ENCODE measurements at places on chromosomes 12 and 14.

GRCh38 chr12:109793826-109794501, 39.2 kb downstream of the TRPV4 start:
- no peak for DNase-seq

DNA sequence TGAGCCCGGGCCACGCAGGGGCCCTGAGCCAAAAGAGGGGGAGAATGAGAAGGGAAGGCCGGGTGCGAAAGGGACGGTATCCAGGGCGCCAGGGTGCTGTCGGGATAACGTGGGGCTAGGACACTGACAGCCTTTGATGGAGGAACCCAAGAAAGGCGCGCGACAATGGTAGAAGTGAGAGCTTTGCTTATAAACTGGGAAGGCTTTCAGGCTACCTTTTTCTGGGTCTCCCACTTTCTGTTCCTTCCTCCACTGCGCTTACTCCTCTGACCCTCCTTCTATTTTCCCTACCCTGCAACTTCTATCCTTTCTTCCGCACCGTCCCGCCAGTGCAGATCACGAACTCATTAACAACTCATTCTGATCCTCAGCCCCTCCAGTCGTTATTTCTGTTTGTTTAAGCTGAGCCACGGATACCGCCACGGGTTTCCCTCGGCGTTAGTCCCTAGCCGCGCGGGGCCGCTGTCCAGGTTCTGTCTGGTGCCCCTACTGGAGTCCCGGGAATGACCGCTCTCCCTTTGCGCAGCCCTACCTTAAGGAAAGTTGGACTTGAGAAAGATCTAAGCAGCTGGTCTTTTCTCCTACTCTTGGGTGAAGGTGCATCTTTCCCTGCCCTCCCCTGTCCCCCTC, 3.0 kb downstream of the SSTR1 start:
- peak; percentile 66 for DNase-seq

GRCh38 chr12:124390442-124391097, 95.7 kb downstream of the RFLNA start:
- no peak for DNase-seq

DNA sequence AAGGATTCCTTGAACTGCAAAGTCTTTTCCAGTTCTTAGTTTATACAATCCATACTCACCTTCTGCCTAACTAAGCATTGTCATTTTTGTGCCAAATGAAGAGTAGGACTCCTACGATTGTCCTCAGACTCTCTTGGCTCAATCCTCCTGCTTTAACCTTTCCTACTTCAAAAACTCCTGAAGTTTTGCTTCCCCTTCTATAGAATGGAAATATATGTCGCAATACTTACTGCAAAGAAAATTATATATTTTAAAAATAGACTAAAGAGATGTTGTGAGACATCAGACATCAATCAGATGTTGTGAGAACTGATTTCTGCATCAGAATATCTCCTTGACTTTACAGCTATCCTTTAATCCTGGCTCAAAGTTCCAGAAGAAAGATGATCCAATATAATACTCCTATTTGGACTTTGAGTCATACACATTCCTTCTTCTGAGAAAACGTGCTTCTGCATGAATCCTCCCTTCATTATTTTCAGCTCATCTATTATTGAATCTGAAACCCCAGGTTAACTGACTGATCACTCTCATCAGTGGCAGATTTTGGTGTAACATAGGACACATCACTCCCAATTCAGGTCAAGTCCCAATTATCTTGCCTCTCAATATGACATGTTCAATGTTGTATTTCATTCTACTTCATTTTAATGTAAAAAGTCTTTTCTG, 48.8 kb downstream of the A2M start:
- DNase-seq, result no peak

DNA sequence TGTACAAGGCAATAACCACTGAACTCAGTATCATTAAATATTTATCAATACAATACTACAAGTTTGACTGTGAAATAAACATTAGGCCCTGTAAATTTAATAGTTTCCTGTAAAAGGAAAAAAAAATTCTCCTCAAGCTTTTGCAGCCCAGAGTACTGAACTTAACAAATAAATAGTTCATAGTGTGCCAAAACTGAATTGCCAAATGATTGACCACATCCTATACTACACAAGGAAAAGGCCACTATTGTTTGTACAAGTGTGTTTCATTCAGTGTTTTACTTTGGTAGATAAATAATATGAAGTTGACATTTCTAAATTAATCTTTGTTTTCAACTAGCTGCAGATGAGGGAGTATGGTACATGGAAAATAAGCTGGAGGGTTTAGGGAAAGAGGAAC, 379.6 kb downstream of the FLRT2 start:
- no peak for DNase-seq

- DNase-seq, result no peak
These were observed 49.8 kb upstream of the CCDC63 start for GRCh38 chr12:110796952-110797351.

All from kidney (tissue), 22 donors.